Stimulated activated CD8-positive, alpha-beta memory T cell treated with anti-CD3 and anti-CD28 coated beads, Interleukin-7, amount 100 ng/mL, for 1 hour (primary cell): ENCODE measurements at places on chromosomes 6 and 20.

- no peak for DNase-seq
Measured at GRCh38 chr6:31585491-31585890, 586 bp upstream of the LST1 start.

GRCh38 chr6:70208235-70208790 is 94.6 kb downstream of the COL9A1 start:
- no peak for DNase-seq

GRCh38 chr6:161639772-161640171 is 365.9 kb upstream of the AGPAT4 start:
- no peak for DNase-seq

- DNase-seq, result no peak
Measured at GRCh38 chr20:48374991-48375595, 452.7 kb downstream of the PREX1 start.

- no peak for DNase-seq
Measured at GRCh38 chr6:6700407-6701270, 112.1 kb downstream of the LY86 start.

GRCh38 chr6:79079561-79080041 is 1.5 kb upstream of the PHIP start:
- no peak for DNase-seq

- DNase-seq, result no peak
Measured at GRCh38 chr20:17610566-17611289, 40.9 kb downstream of the DSTN start.

DNA sequence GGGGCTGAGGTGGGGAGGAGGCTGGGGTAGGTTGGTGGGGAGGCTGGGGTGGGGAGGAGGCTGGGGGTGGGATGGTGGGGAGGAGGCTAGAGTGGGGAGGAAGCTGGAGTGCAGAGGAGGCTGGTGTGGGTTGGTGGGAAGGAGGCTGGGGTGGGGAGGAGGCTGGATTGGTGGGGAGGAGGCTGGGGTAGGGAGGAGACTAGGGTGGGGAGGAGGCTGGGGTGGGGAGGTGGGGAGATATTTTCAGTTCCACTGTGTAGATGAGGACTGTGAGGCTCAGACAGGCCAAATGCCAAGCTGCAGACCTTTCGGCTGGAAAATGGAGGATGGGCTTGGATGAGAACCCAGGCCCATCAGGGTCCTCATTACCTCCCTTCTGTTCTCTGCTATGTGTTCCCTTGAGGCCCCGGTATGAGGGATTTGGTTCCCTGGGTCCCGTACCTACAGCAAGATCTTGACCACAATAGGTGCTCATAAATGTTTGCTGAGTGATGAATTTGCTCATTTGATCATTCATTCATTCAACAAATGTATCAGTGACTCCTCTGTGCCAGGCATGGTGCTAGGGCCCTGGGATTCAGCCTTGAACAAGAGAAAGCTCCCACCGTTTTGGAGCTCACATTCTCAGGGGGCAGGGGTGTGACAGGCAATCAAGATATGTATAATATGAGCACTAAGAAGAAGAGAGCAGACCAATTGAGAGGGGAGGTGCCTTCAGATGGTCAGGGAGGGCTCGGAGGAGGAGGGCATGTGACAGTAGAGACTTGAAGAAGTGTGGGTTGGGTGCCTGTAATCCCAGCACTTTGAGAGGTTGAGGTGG is 36.1 kb upstream of the NOL4L start:
- no peak for DNase-seq

- no peak for DNase-seq
Measured at GRCh38 chr6:43171707-43172103, 636 bp downstream of the SRF start.

DNA sequence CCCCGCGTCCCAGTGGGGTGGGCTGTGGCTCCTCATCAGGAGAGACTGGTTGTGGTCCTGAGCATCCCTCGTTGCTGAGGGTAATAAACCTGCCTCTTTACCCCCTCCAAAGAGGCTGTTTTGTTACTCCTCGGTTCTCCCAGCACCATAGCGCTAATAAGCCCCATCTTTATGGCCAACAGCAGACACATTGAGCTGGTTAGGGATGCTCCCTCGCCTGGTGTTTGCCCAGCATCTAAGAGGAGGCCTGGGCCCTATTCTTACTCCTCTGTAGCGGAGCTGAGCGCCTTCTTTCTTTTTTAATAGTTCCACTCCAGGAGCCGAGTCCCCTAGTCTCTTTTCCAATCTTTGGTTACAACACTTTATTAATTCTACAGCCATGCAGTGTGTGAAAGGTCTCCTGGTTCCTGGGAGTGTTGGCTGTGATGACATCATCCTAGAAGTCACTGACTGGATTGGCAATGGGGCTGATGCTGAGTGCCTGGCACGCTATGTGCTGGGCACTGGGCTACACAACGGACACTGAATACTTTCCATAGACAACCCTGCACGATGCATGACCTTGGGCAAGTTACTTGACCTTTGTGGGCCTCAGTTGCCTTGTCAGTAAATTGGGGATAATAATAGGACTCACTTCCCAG is 50.6 kb upstream of the CCDC167 start:
- DNase-seq, result no peak

- DNase-seq, result no peak
Measured at GRCh38 chr6:89501222-89501621, 68.3 kb downstream of the ANKRD6 start.

- no peak for DNase-seq
Measured at GRCh38 chr20:41716436-41716835, 98.3 kb upstream of the CHD6 start.

GRCh38 chr20:41428285-41428684 is 61.7 kb upstream of the EMILIN3 start:
- DNase-seq, result no peak

- no peak for DNase-seq
Measured at GRCh38 chr6:12348530-12349511, 58.7 kb downstream of the EDN1 start.

GRCh38 chr6:128121190-128121589 is 220.3 kb upstream of the THEMIS start:
- no peak for DNase-seq

DNA sequence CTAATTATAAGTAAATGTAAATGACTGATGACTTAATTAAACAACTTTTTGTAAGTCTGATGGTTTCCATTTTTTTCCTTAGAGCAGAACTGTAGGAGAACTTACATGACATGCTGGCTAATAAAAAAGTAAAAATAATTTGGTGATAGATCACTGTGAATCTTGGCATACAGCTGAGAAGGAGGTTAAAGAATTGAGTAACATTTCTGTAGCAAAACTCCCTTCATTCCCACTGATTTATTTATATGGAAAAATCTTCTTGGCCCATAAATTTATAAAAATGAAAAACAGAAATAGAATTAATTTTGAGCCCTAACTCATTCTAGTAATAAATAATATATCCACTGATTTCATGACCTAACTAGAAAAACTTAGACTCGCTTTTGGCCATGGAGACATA is 48.1 kb downstream of the SLC22A3 start:
- DNase-seq, result no peak

GRCh38 chr6:130622142-130622541 is 205.1 kb upstream of the SMLR1 start:
- no peak for DNase-seq

- DNase-seq, result no peak
Measured at GRCh38 chr6:124676033-124676432, 286.2 kb upstream of the RNF217 start.

- DNase-seq, result no peak
Measured at GRCh38 chr6:46688117-46688965, 656 bp downstream of the TDRD6 start.

DNA sequence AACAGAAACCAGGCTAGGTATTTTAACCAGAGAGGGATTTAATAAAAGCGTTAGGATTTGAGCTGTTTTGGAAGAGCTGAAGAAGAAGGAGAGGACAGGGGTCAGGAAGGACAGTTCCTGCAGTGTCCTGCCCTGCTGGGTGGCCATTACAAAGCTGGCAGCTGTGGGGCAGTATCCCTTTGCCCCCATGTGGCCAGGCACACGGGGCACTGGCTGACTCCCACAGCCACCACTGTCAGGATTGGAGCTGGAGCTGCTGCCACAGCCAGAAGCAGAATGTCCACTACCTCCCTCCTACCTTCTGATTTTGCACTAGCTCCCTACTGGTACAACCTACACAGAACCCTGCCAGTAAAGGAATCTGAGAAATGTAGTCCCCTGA is 46.5 kb downstream of the SLC22A3 start:
- no peak for DNase-seq

DNA sequence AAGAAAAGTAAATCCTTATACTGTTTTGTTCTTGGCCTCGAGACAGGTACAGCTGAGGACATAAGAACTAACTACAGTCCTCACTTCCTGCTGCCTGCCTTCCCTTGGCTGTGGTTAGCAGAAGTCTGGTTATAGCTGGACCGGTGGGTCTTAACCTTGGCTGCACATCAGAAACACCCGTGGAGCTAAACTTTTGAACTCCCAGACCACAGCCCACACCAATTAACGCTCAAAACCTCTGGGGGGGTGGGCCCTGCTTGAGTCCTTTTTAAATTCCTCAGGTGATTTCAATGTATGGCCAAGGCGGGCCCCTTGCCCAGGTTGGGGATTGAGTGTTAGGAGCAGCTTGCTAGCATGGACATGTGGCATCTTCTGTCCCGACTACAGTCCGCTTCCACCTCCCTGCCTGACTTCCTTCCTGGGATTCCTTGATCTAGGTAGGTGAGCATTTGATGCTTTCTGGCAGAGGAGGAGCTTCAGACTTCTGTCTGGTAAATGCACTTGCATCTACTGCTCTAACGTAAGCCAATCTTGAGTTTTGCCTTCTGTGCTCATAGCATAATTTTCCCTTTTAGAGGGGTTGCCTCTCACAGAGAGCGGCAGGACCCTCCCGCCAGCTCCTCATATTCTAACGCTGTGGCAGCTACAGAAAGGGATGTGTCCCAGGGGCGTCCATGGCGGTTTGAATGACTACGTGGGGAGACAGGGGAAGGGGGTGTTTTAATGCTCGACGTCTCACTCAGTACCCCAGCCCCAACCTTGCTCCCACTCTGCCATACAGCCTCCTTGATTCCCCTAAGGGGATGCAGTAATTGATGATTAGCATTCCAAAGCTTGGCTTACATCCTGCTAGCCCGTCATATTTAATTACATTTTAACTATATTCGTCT is 390.1 kb downstream of the ZFAND3 start:
- DNase-seq, result no peak

DNA sequence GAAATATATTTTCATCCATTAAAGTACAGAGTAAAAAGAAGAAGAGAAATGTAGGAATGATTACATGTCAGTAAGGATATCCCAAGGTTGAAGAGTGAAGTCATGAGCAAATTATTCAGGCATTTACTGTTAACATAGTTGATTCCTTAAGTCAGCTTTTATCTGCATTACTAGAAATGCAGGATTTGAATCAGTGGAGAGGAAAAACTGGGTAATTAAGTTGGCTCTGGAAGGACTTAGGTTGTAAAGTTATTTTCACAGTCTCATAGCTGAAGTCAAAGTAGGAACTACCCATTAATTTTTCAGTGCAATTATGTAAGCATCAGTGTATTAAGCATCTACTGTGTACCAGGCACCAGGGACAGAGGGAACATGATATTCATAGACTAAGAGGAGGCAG is 7.8 kb downstream of the NAA20 start:
- DNase-seq, result no peak

- no peak for DNase-seq
Measured at GRCh38 chr20:61664556-61665320, 400.9 kb downstream of the TAF4 start.

DNA sequence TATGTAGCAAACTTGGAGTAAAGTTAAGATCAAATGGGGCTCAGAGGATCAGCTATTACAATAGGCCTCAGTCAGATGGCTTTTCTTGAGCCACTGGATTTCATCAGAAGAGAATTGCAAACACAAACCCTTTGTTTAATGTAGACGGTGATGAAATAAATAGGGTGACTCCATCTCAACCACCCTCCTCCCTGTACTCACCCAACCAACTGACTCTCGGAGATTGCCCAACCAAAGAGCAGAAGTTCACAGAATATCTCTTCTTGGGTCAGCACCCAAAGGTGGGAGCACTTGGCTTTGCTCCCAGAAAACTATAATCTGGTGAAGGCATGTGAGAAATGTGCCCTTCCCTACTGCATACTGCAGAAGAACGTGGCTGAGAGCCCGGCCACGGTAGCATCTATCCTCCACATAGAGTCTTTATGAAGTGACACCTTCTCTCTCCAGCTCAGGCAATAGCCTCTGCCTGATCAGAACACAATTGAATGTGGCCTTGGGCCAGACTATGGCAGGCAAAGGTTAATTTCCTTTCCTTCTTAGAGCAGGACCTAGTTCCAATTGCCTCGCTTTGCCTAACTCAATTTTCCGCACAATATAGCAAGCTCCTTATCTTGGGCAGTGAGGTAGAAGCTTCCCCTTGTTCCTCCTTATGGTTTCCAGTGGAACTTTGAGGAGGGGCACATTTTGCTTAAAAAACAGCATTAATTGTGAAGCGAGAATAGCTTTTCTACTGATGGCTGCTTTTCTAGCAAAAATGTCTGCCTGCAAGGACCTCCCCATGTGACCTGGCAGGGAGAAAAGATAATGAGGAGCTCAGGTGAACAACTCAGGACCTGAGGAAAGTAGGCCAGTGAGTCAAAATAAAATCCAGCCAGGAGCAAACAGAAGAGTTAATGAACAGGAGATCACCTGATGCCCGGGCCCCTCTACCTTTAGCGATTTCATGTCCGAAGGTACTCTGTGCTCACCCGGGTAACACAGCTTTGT is 79.4 kb downstream of the GFOD1 start:
- no peak for DNase-seq

- no peak for DNase-seq
Measured at GRCh38 chr6:17847203-17847760, 140.2 kb downstream of the KIF13A start.

GRCh38 chr6:15305909-15306308 is 60.0 kb downstream of the JARID2 start:
- no peak for DNase-seq

GRCh38 chr6:157838718-157839430 is 15.8 kb downstream of the SNX9 start:
- DNase-seq, result no peak

GRCh38 chr20:41308290-41308711 is 9.2 kb downstream of the ZHX3 start:
- no peak for DNase-seq

DNA sequence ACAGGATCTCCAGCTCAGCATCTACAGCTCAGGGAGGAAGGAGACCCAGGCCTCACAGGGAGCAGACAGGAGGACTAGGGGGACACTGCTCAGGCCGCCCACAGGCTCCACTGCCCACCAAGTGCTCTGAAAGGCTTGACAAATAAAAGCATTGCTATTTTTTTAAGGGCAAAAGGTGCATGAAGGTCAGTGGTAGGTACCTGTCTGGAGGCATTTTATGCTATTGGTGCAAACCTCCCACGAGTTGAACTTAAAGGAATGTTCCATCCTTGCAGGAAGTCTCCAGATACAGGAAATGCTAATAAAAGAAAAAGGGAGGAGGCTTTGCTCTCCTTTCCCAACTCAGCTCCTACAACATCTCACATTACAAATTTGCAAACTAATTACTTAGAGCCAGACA is 228.1 kb downstream of the FOXC1 start:
- DNase-seq, result no peak

GRCh38 chr6:170279977-170280688 is 10.7 kb downstream of the DLL1 start:
- DNase-seq, result no peak

GRCh38 chr6:157333956-157334355 is 10.6 kb upstream of the TMEM242 start:
- no peak for DNase-seq
